ENCODE measurements at places on chromosomes 16 and 17.

GRCh38 chr16:87492721-87493607 lies at the start of gene ZCCHC14:
TSS of gene ZCCHC14 (minus strand) at chr16:87493024. CDS start at chr16:87492238, 786 bp downstream.
- DNase-seq = peak; percentile 85

DNA sequence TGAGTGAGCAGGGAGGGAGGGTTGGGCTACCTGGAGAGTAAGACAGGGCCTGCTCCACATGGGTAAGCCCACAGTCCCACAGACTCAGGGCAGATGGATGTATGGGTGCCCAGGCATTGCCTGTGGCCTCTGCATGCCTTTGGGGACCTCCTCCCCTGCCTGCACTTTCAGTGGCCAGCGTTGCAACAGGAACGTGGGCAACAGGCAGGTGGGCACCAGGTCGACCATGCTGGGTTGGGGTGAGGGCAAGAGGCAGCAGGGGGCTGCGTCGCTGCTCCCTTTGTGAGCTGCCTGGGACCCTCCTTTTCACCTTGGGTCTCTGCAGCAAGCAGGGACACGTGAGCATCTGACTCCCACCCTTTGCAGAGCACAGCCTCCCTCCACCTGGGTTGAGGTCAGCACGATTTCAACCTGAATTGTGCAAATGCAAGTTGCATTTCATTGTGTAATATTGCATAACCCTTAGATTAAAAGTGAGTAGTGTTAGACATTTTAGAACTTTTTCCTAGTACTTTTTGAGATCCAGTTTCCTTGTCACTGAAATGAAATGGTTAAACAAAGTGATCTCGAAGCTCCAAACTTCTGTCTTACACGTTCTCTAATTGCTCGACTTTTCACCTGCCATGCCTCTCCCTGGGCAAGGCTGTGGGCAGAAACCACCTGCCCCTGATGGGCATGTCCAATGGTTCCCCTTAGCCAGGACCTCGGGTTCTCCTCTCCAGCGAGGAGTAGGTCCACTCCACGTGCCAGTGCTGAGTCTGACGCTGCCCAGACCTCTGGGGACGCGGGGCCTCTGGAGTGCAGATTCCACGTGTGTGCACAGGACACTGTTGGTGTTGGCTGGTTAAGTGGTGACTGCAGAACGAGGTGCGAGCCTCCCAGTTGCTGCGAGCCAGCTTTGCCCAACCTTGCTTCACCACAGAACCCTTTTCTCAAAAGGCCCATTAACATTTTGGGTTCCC lies 32.9 kb upstream of the IL17C start:
- DNase-seq = no peak

GRCh38 chr17:39174920-39175694 lies 9.1 kb upstream of the ARL5C start:
- DNase-seq = peak; percentile 57

DNA sequence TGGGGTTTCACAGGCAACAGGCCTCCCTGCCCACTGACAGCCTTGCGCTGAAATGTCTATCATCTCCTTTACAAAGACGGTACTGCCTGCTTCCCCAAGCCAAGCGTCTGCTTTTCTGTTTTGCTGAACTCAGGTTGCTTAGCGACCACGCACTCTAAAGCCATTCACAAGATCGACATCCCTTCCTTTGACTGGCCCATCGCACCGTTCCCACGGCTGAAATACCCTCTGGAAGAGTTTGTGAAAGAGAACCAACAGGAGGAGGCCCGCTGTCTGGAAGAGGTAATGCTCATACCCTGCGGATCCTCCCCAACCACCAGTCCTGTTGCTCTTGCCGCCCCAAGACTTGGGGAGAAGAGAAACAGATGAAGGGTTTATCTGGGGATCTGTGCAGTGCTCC lies 28.7 kb downstream of the TMEM186 start:
- DNase-seq = no peak

- DNase-seq = no peak
Observed at GRCh38 chr17:7502987-7503386, 18.8 kb downstream of the POLR2A start.

DNA sequence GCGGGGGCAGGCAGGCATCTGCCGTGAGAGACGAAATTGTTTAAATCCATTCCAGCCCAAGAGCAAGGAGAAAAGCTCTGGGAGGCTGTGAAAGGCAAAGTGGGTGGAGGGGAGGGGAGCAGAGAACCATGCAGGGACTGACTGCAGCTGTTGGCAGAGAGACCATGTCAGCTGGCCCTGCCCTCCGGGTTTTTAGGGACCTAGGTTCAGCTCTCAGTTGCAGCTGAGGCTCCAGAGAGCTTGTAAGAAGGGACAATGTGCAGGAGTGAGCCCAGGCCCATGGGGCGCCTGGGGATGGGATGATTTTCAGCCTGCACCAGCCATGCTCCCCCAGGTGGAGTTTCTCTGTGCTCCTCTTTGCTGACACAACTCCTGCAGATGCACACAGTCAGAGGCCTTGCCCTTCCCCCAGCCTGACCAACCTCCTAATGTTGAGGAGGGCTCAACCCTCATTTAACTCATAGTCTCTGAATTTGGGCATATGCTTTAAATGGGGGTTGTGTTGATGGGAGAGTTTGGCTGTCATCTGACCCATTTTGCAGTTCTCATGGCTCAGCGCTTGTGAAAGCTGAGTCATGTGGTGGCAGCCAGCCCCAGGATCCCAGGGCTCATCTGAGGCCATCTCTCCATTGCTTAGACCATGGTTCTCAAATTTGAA lies 70.9 kb downstream of the PLXDC1 start:
- peak; percentile 60 for DNase-seq

GRCh38 chr17:31740611-31741082 lies 118.4 kb downstream of the COPRS start:
- DNase-seq = no peak

- no peak for DNase-seq
Observed at GRCh38 chr16:72936408-72936807, 111.5 kb downstream of the ZFHX3 start.

DNA sequence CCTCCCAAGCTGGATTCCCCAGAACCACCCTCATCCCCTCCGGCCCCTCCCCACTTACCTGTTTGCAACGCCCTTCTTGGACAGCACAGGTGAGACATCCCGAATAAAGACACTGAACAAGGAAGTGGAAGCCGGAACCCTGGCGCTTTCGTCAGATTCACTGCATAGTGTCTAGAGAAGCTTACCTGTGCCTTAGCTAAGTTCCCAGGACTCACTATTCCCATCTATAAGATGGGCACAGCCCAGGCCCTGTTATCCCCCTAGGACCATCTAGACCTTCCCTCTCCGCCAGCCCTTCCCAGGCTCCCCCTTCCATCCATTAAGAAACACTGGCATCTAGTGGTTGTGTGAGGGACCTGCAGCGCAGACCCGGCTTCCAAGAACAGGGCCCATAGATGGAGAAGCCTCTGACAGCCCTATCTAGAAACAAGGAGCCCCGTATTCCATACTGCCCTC lies 26.9 kb upstream of the RPL38 start:
- DNase-seq = no peak

DNA sequence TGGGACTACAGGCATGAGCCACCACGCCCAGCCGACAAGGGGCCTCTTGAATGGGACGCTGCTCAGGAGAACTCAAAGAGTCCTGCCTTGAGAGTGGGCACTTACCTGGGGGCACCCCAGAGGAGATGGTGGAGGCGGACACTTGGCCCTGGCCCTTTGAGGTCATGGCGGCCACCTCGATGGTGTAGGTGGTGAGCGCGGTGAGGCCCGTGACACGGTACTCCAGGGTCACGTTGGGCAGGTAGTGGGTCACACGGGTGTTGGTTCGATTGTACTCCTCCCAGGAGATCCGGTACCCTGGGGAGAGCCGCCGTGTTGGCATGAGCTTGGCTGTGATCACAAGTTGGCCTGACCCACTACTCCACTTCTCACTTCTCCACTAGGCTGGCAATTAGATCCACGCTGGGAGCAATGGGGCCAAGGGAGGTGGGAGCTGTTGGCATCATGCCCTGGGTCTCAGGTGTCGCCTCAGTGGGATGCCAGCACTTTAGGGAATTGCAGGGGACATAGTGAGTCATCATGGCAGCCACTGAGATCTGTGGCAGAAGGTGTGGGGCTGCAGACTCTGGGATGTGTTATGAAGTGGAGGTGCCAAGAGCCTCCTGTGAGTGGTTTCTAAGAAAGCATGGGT lies 89.2 kb upstream of the CDC42EP4 start:
- no peak for DNase-seq

DNA sequence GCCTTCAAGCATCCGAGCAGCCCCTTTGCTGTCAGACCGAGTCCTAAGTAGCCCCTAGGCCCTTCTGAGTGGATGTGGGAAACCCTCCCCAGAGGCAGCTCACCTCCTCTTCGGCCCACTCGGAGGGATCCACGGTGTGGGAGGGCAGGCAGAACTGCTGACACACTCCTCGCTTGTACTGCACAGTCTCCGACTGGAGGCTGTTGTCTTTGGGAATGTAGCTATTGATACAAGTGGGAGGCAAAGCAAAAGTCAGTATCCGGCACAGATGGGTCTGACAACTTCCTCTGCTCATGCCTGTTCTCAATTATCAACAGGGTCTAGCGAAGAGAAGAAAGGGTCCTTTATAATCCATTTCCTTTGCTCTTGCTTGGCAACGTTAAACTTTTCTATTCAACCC lies 25.9 kb upstream of the FOXJ1 start:
- no peak for DNase-seq

DNA sequence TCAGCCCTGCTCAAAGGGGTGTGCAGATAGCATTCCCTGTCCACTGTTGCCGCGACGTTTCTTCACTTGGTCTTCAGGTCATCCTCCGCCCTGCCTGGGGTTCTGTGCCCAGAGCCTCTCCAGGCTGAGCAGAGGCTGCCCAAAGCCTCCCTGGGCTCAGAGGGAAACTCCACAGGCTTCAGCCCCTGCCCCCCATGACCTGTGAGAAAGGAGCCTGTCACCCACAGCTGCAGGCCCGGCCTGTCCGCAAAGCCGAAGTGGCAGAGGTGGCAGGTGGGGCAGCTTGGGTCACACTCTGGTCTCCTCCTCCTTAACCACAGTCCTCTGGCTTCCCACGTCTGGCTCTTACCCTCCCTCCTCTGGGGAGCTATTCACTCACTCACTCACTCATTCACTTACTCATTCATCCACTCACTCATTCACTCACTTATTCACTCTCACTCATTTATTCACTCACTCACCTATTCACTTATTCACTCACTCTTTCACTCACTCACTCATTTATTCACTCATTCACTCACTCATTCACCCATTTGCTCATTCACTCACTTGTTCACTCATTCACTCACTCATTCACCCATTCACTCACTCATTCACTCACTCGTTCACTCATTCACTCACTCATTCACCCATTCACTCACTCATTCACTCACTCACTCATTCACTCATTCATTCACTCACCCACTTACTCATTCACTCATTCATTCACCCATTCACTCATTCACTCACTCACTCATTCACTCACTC lies 7.1 kb upstream of the CPSF4L start:
- no peak for DNase-seq

DNA sequence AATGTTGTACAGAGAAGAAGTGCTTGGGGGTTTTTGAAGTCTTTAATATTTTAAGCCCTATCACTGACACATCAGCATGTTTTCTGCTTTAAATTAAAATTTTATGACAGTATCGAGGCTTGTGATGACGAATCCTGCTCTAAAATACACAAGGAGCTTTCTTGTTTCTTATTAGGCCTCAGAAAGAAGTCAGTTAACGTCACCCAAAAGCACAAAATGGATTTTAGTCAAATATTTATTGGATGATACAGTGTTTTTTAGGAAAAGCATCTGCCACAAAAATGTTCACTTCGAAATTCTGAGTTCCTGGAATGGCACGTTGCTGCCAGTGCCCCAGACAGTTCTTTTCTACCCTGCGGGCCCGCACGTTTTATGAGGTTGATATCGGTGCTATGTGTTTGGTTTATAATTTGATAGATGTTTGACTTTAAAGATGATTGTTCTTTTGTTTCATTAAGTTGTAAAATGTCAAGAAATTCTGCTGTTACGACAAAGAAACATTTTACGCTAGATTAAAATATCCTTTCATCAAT lies 57.8 kb downstream of the HLF start:
- no peak for DNase-seq

GRCh38 chr16:83356266-83356665 lies 451.5 kb upstream of the HSBP1 start:
- no peak for DNase-seq

DNA sequence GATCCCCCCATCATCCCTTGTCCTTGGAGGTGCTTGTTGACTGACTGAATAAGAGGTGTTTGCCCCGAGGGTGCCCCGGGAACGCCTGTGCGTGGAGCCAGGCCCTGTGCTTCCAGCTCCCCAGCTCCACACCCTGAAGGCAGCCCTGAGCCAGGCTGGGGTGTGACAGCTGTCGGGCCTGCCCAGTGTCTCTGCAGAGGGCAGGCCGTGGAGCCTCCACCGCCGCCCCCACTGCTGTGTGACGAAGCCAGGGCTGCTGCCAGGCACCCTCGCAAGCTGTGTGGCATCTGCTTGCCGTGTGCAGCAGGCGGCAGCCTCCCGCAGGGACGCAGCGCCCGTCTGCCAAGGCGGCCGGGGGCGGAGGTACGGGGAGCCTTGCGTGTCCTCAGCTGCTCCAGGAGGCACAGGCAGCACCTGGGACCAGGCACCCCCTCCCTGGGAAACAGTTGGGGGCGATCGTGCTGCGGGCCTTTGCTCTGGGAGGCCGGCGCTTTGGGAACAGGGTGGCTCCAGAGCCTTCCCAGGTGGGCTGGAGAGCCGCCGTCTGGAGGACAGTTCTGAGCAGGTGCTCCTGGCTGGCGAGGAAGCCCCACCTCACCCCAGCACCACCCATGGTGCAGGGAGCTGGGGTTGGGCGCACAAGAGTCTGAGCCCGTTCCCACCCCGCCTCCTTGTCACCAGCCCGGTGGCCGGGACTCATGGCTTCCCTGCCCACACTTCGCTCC lies 26.6 kb downstream of the GSE1 start:
- peak; percentile 75 for DNase-seq

Data from NCI-H524 treated with DMSO at 0.1 percent for 48 hours (cell line).